ENCODE measurements at places on chromosomes 5 and 9.

DNA sequence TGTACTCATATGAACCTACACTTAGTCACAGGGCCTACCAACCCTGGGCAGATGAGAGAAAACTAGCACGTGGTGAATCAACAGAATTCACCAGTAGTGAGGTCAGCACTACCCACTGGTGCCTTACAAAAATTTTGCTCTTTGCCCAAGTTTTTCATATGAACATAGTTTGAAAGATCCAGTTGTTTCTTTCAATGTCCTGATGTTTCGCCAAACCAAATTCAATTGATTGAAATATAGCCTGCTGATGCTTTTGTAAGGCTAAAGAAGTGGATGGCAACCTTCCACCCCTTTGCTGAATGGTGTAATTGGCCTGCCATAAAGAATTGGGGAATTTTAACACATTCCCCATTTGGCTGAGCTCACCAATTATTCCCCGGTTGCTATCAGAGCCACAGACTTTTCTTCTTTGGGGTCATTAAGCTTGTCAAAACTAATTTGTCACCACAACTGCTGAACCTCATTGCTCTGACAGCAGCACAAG is 339.2 kb downstream of the GLIS3 start:
- no peak for DNase-seq

GRCh38 chr5:134018154-134018985 is 13.6 kb upstream of the VDAC1 start:
- DNase-seq: no peak

- no peak for DNase-seq
Observed at GRCh38 chr5:77239126-77239741, 28.8 kb downstream of the PDE8B start.

GRCh38 chr9:134400283-134400682 is 74.0 kb downstream of the RXRA start:
- no peak for DNase-seq

DNA sequence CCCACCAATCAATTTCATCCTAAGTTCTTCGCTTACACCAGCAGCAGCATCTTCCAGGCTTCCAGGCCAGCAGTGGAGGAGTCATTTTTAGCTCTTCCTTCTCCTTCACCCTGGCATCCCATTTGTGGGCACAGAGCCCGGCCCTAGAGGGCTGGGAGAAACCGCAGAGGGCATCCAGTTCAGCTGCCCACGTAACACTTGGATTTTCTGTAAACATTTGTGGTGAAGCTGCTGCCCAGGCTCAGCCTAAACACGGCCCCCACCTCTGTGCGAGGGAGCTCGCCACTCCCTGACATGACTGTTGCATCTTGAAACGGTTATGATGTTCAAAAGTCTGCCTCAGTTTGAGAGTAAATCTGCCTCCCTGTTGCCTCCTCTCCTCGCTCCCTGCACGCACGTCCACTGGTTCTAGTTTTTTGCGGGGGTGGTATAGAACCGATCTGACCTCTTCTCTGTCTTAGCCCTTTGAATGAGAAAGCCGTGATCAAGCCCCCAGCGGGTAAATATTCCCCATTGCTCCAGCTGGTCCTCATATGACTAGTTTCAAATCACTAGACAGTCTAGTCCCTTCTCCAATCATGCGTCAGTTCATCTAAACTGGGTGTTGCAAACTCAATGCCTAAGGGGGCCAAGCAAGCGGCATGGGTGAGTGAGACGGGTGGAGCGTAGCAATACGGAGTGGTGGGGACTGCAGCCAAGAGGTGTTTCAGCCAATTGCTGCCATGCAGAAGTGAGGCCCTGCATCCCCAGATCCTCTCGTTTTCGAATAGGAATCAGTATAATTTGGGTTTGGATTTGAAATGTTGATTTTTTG is 34.9 kb upstream of the N4BP3 start:
- no peak for DNase-seq

- no peak for DNase-seq
Observed at GRCh38 chr5:66551338-66551737, 44.9 kb upstream of the MAST4 start.

GRCh38 chr9:137037483-137037882 is 5.6 kb upstream of the FUT7 start:
- no peak for DNase-seq

GRCh38 chr5:53359916-53360517 is 120.4 kb upstream of the FST start:
- no peak for DNase-seq

- DNase-seq: no peak
Observed at GRCh38 chr9:4464911-4465513, 25.3 kb upstream of the SLC1A1 start.

- DNase-seq: no peak
Observed at GRCh38 chr5:138064526-138064925, 19.3 kb upstream of the WNT8A start.

- peak; percentile 71 for DNase-seq
Observed at GRCh38 chr5:119328753-119329602, 26.8 kb upstream of the TNFAIP8 start.

GRCh38 chr5:119341452-119342349 is 14.1 kb upstream of the TNFAIP8 start:
- peak; percentile 54 for DNase-seq

DNA sequence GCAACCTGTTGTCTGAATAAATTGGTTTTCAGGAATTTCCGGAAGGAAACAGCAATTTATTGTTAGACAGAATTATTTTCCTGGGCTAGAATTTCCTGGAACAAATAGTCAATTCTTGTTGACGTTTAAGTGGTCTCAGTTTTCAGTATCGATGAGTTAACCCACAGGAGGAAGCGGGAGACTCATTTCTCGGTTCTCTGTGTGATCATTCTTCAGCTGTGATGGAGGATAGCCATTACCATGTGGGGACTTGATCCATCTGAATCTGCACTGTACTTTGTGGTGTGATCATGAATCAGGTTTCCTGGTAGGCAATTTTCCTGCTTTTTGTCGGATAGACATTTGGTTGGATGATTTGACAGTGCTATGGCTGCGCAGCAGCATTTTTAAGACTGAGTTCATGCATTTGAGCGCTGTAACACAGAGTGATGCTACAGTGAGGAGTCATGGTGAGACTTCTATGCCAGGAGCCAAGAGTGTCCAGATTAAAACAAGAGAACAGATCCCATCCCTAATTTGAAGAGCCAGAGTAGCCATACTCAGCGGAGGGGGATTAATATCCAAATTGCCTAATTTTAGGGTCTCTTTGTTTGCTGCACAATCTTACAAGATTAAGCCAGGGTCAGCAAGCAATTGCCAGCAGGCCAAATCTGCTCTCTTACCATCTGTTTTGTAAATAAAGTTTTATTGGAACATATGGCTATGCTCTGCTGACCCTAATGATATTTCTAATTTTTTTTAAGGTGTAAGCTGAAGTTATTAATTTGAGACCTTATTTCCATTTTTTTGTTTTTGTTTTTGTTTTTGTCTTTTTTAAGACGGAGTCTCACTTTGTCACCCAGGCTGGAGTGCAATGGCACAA is 355.9 kb downstream of the RAB3C start:
- DNase-seq: no peak

DNA sequence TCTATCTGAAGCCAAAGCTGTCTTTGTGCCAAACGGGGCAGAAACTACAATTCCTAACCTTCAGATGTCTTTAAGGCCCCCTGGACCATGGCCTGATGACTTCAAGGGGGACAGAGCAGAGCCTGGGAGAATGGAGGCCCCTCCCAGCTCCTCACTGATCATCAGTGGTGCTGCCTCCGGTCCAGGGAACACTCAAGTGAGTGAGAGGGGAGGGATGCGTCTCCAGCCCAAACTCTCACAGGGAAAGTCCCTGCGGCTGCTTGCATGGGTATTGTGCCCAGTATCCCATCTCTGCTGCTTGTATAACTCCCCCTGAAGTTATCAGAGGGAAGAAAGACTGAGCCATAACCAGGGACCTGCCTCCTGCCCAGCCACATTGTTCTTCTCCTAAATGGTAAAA is 231.5 kb upstream of the PANK3 start:
- no peak for DNase-seq

- no peak for DNase-seq
Observed at GRCh38 chr5:31217446-31217845, 24.0 kb downstream of the CDH6 start.

GRCh38 chr5:78908173-78909061 is 76.7 kb downstream of the ARSB start:
- no peak for DNase-seq

- DNase-seq: no peak
Observed at GRCh38 chr5:158409507-158409906, 550.6 kb upstream of the CLINT1 start.

- no peak for DNase-seq
Observed at GRCh38 chr5:61256474-61256873, 75.6 kb upstream of the ZSWIM6 start.

DNA sequence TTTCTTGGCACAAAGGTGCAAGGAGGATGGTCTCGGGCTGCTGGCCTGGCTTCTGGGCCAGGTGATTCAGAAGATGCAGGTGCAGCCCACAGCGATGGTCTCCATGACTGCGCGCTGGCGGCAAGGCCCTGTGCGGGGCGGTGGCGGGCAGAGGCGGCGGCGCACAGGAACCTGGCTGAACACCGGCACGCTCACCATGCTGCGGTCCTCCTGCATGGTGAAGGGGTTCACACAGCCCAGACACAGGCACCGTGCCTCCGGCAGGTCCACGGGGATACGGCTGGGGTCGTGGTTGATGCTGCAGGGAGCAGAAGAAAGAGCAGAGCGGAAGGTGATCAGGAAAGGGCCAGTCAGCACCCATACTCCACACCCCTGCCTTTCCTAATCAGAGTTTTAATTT is 4.8 kb downstream of the IL17B start:
- DNase-seq: no peak

- DNase-seq: no peak
Observed at GRCh38 chr5:124888622-124889485, 142.4 kb upstream of the ZNF608 start.

DNA sequence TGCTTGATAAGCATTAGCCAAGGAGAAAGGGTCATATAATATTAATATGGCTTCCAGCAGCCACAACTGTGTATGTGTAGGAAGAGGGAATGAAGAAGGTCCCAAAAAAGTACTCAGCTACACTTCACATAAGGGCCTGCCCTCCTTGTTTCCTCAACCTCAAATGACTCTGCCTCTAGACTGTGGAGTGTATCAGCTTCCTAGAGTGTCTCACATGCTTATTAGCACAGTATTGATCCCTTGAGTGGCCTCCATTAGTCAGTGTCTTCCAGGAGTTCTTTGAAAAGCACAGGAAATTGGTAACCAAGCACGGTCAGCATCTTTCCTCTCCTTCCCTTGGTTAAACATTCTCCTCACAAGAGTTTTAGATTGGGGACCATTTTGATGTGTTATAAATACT is 190.4 kb upstream of the ATP10B start:
- no peak for DNase-seq

DNA sequence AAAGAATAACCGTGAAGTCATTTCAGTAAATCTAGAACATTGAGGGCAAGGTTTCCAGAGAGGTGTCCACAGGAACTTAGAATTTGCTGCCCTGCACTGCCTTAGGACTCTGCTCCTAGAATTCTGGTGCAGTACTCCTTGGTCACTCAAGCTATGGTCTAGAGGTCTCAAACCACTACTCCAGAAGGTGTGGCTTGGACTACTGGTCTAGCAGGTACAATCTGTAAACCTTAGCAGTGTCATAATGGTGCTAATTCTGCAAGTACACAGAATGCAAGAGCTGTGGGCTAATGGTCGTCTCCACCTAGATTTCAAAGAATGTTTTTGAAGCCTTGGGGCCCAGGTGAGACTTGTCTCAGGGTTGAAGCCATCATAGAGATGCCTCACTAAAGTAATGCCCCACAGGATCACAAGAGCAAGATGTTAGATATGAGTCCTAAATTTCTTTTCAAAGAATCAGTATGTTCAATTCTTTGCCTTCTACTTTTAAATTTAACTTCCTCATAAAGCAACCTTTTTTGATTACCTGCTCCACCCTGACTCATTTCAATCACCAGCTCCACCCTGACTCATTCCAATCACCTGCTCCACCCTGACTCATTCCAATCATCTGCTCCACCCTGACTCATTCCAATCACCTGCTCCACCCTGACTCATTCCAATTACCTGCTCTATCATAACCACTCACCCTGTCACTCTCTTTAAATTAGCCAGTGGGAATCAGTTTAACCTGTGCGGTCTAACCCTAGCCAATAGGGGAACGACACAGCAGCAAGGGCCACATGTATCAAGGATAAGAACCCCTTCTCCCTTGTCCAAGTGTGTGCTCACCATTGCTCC is 1111.8 kb upstream of the ACO1 start:
- DNase-seq: no peak

DNA sequence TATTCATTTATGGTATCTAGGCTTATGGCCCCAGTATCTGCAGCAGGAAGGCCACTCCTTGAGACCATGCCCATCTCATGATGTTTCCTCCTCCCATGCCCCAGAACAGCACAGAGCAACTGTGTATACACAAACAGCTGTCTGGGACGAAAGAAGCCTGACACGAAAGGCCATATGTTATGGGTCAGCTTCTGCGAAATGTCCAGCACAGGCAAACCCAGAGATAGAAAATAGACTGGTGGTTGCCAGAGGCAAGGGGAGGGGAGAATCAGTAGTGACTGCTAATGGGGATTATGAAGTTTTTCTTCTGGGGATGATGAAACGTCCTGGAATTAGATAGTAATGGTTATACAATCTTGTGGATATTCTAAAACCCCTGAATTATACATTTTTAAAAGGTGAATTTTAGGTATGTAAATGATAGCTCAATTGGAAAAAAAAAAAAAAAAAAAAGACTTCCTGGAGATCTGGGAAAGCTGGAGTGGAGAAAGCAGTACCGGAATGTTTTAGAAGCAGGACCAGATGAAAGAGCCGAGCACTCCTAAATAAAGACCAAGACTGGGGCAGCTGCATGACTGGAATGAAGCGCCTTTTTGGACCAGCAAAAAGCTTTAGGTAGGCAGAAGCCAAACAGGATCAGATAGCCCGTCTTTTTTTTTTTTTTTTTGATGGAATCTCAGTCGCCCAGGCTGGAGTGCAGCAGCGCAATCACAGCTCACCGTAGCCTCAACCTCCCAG is 29.2 kb downstream of the PCDHGC5 start:
- DNase-seq: no peak

- DNase-seq: no peak
Observed at GRCh38 chr5:158143081-158143480, 284.1 kb upstream of the CLINT1 start.

DNA sequence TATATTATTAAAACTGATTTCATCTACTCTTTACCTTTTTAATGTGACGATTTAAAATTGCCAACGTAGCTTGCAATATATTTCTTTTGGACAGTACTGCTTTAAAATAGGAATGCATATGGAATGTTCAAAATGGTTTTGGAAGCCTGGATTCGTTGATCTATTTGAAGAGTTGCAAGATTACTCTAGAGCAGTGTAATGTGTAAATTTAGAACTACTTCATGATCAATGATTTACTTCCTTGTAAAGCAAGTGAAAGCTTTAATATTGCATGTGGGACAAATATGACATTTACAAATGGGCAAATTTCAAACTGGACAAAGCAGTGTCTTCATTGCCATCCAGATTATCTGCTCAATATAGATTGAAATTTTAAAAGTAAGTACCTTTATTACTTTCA is 38.3 kb downstream of the PARP8 start:
- DNase-seq: no peak

Data from CD4-positive, alpha-beta T cell treated with Interleukin-15 for 4 hours (primary cell).